HCT116 (cell line): ENCODE measurements at places on chromosomes 2 and 18.
A peak's percentile ranks its signal among the peaks of the same experiment; 100 is the strongest.

- DNase-seq: no peak
Observed at GRCh38 chr2:135557530-135557929, 26.2 kb downstream of the R3HDM1 start.

DNA sequence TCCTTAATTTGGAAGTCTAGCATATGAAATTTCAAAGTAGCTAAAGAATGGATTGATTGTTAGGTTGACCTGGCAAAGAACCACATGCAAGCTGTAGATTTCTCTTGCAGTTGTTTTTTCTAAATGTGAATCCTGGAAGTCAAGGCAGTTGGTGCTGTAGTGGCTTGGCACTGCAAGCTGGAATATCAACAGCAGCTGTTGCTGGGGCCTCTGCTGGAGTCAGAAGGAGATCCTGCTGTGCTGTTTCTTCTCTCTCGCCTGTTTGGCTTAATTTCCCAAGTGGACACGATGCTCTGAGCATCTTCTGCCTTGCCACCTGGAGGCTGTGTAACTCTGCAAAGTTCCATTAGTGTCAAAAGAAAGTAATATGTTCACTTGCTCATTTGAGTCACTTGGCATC, 12.6 kb downstream of the PIK3C3 start:
- no peak for DNase-seq

- no peak for DNase-seq
Observed at GRCh38 chr2:96423291-96423690, 81.9 kb downstream of the NEURL3 start.

DNA sequence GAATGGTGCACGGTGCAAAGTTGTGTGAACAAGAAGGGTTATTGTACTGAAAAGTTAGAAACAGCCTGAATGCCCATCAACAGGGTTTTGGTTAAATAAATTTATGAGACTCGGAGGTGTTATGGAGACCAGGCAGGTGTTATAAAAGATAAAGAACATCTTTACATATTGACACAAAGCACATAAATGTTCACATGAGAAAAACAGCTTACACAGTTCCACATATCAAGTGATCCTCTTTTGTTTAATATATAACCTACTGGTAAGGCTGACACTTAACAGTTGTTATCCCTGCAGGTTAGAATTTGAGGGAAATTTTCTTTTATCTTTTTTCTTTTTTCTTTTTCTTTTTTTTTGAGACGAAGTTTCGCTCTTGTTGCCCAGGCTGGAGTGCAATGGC, 20.0 kb upstream of the ARPC2 start:
- no peak for DNase-seq

DNA sequence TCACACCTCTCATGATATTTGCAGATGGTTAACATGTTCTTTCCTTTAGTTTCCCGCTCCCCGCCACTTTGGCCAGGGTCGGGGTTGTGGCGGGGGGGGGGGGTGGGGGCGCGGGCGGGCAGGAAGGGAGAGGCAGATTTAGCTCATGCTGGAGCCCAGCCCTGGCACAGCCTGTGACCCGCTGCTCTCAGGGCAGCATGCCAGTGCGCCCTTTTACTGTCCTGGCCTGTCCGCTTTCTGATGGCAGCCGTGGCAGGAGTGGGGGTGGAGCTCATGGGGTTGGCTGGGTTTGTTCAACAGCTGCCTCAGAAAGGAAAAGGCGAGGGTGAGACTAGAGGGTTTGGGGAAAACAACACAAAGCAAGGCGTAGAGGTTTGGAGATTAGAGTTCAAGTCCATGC, 56.1 kb downstream of the TNP1 start:
- no peak for DNase-seq

GRCh38 chr2:120109186-120110061, 96.5 kb downstream of the EPB41L5 start:
- peak; percentile 12 for DNase-seq

GRCh38 chr18:78169174-78169864, 810.3 kb upstream of the SALL3 start:
- DNase-seq: no peak

GRCh38 chr18:74251297-74252038, 40.3 kb downstream of the CYB5A start:
- DNase-seq: no peak
